ENCODE measurements at places on chromosomes 1 and 21. TPM values are rescaled to one million over a fixed set of nuclear protein-coding genes. Genes with fewer than 3 reads are reported as not detected.

Gene TPTE
- total RNA-seq = not detected

Gene SPATA46
- total RNA-seq = not detected

DNA sequence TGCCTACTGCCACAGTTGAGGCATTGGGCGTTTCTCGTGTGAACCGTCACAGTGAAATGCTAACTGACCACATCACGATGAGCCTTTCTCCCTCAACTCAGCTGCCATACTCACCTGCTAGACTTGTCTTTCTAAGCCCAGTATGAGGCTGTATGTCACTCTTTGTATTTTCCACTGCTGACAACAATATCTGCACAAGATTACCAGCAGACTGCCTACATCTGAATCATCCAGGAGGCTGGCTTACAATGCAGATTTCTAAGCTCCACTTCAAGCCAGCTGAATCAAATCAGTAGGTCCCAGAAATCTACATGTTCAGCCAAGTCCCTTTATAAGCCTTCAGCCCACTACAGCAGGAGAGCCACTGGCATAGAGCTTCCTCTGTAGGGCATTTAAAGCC is 355.0 kb upstream of the DUSP10 start:
- no peak for DNase-seq

DNA sequence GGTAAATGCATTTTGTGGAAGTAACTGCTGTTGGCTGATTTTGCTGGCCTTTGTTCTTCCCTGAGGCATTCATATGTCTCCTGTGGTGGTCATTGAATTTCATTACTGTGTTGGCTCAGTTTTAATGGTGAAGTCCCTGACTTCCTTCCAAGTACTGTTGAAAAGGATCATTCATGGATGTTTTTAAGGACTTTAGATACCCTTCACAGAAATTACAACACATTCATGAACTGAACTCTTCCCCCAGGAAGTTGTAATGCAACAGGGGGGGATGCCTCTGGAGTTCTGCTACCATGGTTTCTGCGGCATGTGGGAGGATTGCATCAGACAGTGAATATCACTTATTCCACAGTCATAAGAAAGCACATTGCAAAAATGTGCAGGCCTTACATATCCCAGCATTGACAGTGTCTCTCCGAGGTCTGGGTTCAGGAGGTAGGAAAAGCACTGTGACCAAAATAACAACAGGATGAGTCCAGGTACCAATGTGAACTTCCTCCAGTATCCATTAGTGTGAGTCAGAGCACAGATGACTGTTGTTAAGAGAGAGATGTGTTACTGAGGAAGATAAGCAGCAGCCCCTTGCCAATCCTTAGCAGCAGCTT is 2.1 kb upstream of the RAB3GAP2 start:
- DNase-seq = no peak

Gene LRRC8D
- total RNA-seq = 16.9 TPM

GRCh38 chr21:27519361-27519760 is 552.5 kb upstream of the ADAMTS5 start:
- no peak for DNase-seq

GRCh38 chr1:42096554-42096953 is 56.7 kb upstream of the GUCA2B start:
- DNase-seq = no peak

Measured in CD8-positive, alpha-beta T cell (primary cell).